ENCODE measurements at places on chromosomes 5 and 9.

DNA sequence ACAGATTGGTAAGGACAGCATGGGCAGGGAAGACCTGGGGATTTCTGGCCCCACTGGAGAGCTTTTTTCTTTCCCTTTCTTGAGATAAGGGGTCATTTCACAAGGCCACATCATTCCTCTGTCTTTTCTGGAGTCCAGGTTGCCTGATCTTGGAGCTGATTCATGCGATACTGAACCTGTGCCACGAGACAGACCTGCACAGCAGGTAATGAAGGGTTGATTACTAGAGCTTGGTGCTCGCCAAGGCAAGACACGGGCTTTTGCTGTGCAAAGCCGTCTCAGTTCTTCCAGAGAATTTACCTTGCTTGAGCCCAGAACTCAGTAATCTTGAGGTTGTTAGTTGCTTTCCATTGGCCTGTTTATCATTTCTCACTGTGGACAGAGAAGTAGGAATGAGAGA, 39.2 kb downstream of the NUP188 start:
- no peak for DNase-seq

GRCh38 chr9:129584136-129584535, 36.8 kb downstream of the C9orf50 start:
- peak; percentile 67 for DNase-seq

GRCh38 chr9:107292821-107293542, 9.9 kb downstream of the RAD23B start:
- DNase-seq: no peak

- no peak for DNase-seq
Observed at GRCh38 chr9:131116281-131117120, 8.9 kb upstream of the NUP214 start.

- DNase-seq: no peak
Observed at GRCh38 chr9:104960662-104961061, 32.7 kb upstream of the ABCA1 start.

DNA sequence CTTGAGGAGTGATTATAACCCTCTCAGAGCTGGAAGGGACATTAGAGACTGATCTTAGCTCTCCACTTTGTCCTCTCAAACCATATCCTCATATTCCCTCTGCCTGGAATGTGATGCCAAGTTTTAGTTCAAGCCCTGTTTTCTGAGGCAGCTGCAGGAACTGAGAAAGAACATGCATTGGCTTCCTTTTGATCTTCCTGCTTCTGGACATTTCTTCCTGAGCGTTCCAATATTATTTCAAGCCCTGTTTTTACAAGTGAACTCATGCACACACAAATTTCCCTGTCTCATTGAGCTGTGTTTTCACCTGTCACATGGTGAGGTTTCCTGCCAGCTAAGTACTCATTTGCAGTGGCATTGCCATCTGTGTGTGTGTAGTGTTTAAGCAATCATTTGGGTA, 17.0 kb downstream of the FOCAD start:
- no peak for DNase-seq

DNA sequence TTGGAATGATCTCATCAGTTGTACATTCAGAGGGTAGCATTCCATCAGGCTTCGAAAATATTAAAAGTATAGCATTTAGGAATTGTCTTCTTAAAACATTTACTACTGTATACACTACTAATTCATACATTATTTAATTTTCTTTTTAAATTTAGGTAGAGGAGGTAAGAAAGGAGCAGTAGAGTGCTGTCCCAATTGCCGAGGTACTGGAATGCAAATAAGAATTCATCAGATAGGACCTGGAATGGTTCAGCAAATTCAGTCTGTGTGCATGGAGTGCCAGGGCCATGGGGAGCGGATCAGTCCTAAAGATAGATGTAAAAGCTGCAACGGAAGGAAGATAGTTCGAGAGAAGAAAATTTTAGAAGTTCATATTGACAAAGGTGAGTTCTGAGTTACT, 5.2 kb downstream of the DNAJA1 start:
- no peak for DNase-seq

- peak; percentile 74 for DNase-seq
Observed at GRCh38 chr9:74953235-74953751, 581 bp upstream of the C9orf40 start.

GRCh38 chr9:22813529-22813928, 366.9 kb downstream of the DMRTA1 start:
- DNase-seq: peak; percentile 27

- no peak for DNase-seq
Observed at GRCh38 chr5:7250004-7250403, 145.9 kb upstream of the ADCY2 start.

- DNase-seq: no peak
Observed at GRCh38 chr9:16367605-16368231, 502.8 kb downstream of the BNC2 start.

- no peak for DNase-seq
Observed at GRCh38 chr9:18834740-18835361, 198.2 kb downstream of the SAXO1 start.

- no peak for DNase-seq
Observed at GRCh38 chr5:171840066-171840465, 54.4 kb downstream of the SMIM23 start.

DNA sequence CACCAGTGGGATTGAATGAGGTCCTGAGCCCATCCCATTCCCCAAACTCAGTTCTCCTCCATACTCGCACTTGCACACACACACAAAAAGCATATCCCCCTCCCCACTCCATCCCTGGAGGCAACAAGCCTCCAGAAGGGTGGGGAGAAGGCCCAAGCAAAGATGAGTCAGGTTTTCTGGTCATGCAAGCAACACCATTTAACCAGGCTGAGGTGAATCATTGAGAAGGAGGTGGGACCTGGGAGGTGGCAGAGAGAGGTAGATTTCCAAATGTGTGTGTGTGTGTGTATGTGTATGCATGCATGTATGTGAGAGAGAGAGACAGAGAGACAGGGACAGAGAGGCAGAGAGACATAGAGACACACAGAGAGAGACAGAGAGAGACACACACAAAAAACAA, 185.2 kb upstream of the TRIM32 start:
- DNase-seq: no peak

- no peak for DNase-seq
Observed at GRCh38 chr5:111532886-111533582, 20.7 kb upstream of the STARD4 start.

GRCh38 chr5:131150408-131150807, 14.6 kb downstream of the HINT1 start:
- no peak for DNase-seq

DNA sequence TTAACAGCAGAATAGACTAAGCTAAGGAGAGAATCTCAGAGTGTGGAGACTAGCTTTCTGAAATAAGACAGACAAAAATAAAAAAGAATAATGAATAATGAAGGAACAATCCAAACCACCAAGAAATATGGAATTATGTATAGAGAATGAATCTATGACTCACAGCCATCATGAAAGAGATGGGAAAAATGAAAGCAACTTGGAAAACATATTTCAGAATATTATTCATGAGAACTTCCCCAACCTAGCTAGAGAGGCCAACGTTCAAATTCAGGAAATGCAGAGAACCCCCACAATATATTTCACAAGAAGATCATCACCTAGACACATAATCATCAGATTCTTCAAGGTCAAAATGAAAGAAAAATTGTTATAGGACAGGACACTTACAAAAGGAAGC, 349.0 kb upstream of the MPDZ start:
- DNase-seq: no peak

- DNase-seq: no peak
Observed at GRCh38 chr5:2110934-2111462, 228.3 kb upstream of the IRX4 start.

DNA sequence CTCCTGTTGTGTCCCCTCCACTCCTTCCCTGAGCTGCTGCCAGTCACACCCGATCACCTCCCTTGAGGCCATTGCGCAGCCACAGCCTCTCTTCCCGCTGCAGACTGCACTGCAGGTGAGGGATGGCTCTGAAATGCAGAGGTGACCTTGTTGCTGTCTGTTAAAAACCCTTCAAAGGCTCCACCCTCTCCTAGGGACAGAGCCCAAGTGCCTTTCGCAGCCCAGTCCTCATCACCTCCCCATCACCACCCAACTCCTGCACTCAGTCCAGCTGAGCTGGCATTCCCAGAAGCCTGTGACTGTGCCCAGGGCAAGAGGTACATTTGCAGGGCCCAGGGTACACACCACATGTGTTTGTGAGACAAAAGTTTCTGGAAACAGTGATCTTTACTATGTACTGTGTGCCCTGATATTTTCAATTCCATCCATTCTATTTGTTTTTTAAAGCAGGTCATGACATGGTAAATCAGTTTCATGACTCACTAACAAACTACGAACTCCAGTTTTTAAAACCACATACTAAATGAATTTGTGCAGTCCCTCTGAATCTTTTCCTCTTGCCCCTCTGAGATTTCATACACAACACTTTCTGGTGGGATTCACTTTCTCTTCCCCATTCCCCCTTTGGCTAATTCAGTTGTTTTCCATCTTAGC, 73.0 kb upstream of the SPOCK1 start:
- no peak for DNase-seq

DNA sequence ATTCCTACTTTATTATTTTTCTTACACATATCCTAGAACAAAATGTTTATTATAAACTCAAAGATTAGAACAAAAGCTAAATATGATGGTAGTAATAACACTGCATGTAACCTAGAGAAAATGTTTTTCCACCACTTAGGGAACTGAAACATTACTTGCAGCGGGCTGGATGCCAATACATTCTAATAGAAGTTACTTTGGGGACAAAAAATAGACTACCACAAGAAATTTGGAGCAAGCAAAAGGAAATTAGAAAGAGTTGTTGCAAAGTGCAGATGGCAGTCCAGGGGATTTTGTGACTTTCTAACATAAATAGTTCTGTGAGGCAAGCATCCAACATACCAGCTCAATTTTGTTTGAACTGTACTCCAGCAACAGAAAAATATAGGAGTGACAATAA, 255.3 kb upstream of the GRIN3A start:
- peak; percentile 15 for DNase-seq

DNA sequence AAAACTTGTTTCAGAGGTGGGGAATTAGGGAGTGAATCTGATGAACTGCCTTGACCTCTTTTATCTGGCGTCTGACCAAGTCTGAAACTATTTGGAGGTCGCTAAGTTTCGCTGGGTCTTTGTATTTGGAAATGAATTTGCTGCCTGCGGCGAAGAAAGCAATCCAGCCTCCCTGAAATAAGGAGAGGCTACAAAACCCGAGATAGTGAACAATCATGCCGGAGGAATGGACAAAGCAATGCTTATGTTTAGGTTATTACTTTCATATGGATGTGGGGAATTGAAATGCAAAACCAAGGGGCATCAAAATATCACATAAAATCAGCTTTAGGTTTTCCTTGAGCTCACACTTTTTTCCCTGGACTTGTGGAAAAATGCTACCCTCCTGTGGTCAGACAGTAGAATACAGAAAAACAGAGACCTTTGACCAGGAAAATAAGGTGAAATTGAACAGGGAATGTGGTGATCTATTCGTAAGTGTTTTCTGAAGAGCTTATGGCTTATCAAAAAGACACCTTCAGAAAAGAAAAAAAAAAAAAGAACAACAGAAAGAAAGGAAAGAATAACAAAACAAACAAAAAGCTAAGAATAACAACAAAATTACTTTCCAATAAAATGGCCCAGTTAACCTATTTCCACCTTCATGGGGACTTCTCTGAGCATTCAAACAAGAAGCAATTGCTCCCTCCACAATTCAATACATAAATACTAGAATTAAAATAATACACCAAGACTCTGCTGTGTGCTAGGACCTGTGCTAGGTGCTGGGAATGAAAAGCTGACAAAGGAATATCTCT, 68.6 kb upstream of the DPYSL3 start:
- DNase-seq: peak; percentile 65

All from hindlimb muscle (tissue), 1 donor.